Endothelial cell of umbilical vein (primary cell): ENCODE measurements at places on chromosomes 5 and 9. TPM values are rescaled to one million over a fixed set of nuclear protein-coding genes. Genes with fewer than 3 reads are reported as not detected.
A peak's percentile ranks its signal among the peaks of the same experiment; 100 is the strongest.

SNCAIP gene
- 35.9 and 42.0 TPM in 2 replicates for total RNA-seq

- no peak for DNase-seq
Measured at GRCh38 chr5:60843386-60843935, 608 bp downstream of the ELOVL7 start.

- no peak for DNase-seq
Measured at GRCh38 chr9:132597073-132597775, 14.8 kb downstream of the BARHL1 start.

- DNase-seq: no peak
Measured at GRCh38 chr5:119333421-119333851, 22.4 kb upstream of the TNFAIP8 start.

- peak; percentile 37 for DNase-seq
Measured at GRCh38 chr5:57825031-57825686, 342.5 kb upstream of the ACTBL2 start.

DNA sequence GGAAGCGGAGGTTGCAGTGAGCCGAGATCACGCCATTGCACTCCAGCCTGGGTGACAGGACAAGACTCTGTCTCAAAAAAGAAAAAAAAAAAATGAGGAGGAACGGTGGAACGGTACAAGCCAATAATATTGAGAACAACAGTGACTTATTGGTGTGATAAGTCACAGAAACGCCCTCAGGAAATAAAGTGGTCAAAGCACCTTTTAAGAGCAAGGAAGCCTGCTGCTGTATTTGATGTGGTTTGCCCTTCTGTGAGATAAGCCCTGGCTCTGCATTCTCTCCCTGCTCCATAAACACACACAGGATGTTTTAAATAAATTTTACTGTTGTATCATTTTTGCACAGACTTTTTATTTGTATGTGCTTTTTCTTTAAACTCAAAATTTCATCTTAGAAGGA lies 269.9 kb upstream of the MSX2 start:
- DNase-seq: no peak

GRCh38 chr5:180815293-180815917 lies 12.8 kb upstream of the MGAT1 start:
- no peak for DNase-seq

GRCh38 chr9:107907715-107908114 lies 418.1 kb upstream of the KLF4 start:
- DNase-seq: no peak
